Osteocyte (in vitro differentiated cells): ENCODE measurements at places on chromosomes 16 and 17. TPM values are rescaled to one million over a fixed set of nuclear protein-coding genes. Genes with fewer than 3 reads are reported as not detected.

The PERCC1 gene
- total RNA-seq = not detected in 2 replicates

The TEKT5 gene
- total RNA-seq = 0.50 TPM in 1 of 2 replicates, not detected in the other

The SOX8 gene
- 0.27 and 0.31 TPM in 2 replicates for total RNA-seq

GRCh38 chr17:28763137-28763799, 19.5 kb downstream of the TRAF4 start:
- no peak overlapping the region for H3K27ac ChIP-seq
- no peak overlapping the region for H3K4me3 ChIP-seq
- H3K4me1 ChIP-seq = peaks cover 13% of the 10 kb centered on the region
- peaks cover 6% of the 10 kb centered on the region for H3K36me3 ChIP-seq

GRCh38 chr16:49639739-49640431, 216.0 kb downstream of the ZNF423 start:
- H3K27ac ChIP-seq = peak overlapping the region; percentile 86
- H3K27me3 ChIP-seq = no peaks in the 10 kb centered on the region
- peak overlapping the region; percentile 22 for H3K4me3 ChIP-seq
